CD4-positive, alpha-beta T cell (primary cell): ENCODE measurements at places on chromosomes 7 and 10.

GRCh38 chr10:95422233-95422632 is 131.4 kb upstream of the PDLIM1 start:
- DNase-seq, result no peak

DNA sequence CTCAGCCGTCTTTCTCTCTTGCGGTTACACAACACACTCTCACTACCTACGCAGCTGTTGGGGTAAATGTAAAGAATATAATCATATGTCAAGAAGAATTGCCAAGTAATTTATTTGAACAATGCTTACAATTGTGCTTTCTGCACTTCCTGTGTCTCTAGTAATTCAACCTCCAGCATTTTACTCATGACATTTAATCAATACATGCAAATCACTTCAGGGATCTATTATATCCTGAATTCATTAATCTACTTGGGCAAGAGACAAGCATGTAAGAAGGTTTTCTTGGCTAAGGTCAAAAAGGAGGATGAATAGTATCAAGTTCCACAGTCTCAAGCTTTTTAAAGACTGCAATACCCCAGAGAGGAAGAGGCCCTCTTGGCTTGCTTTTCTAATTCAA is 562.9 kb upstream of the ADARB2 start:
- DNase-seq, result no peak

DNA sequence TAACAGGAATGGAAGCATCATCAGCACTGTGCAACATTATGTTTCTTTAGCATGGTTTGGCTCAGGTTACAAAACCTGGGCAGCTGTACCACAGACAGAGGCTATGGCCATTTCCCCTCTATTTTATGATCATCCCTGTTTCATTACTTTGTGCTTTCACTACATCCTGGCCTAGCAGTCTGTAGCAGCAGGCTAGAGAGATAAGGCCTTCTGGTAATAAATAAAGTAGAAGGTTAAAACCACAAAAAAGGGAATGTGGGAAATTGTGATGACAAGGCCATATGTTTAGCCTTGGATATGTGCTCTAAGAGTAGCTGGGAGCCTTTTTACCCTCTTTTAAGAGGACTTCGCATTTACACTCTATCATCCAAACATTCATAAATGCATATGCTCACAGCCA is 266.2 kb upstream of the PHF14 start:
- DNase-seq, result no peak

- DNase-seq, result peak; percentile 62
Measured at GRCh38 chr7:618539-619367, 99.1 kb upstream of the PDGFA start.

DNA sequence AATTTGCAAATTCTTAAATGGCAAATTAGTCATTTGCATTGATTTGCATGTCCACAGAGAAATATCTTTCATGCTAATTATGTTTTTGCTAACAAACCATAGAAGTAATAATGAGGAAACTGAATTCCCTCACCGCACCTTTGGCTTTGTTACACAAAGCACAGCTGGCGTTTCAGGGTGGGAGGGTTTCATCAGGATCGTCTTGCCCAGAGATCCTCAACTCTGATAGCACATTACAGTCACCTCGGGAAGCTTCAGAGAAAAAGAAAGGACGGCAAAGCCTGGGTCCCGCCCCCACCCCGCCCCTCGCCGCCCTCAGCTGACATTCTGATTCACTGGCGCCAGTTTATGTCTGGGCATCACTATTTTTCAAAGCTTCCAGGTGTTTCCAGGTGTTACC is 119.4 kb downstream of the PTPRN2 start:
- no peak for DNase-seq

GRCh38 chr7:142150356-142150755 is 38.8 kb downstream of the MGAM2 start:
- no peak for DNase-seq

- no peak for DNase-seq
Measured at GRCh38 chr7:121351682-121352081, 22.9 kb downstream of the WNT16 start.

DNA sequence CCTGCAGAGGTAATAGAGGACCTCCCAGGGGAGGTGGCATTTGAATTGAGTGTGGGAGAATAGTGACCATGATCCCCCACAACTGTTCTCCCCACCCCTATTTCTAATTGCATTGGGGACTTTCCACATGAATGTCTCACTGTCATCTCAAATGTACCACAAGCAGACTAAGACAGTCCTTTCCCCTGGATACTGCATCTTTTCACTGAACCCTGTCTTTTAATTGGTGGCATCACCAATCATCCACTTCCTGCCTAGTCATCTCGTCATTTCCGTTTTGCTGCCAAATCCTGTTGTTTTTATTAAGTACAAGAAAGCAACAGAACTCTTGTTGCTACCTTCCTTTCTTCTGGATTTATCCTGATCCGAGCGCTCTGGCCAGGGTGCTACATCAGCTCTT is 120.3 kb downstream of the NRP1 start:
- DNase-seq, result no peak

DNA sequence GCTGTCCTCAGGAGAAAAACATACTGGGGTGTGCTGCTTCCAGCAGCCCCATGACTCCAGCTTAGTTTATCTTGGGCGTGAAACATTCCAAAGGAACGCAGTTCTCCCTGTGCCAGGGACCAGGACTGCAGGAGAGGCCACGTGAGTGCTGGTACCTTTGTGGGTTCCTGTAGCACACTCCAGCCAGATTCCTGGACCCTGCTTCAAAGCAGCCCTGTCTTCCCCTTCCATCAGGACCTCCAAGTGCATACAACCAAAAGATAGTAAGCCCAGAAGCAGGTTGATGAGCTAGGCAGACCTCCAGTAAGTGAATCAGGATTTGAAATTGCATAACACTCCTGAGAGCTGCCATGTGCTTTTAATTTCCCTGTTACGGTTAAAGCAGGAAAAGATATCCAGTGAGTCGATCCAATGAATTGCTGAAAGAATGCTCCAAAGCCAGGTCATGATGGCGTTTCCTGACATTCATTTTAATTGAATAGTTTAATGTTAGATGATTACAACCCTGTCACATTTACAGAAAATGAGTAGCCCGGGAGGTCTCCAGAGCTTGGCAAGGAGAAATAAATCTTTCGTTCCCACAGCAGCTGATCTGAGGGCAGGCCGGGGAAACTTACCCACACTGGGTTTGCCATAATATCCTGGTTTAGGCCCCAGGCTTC is 38.9 kb upstream of the CPXM2 start:
- DNase-seq, result no peak

GRCh38 chr7:121084748-121085336 is 96.3 kb downstream of the CPED1 start:
- DNase-seq, result no peak

DNA sequence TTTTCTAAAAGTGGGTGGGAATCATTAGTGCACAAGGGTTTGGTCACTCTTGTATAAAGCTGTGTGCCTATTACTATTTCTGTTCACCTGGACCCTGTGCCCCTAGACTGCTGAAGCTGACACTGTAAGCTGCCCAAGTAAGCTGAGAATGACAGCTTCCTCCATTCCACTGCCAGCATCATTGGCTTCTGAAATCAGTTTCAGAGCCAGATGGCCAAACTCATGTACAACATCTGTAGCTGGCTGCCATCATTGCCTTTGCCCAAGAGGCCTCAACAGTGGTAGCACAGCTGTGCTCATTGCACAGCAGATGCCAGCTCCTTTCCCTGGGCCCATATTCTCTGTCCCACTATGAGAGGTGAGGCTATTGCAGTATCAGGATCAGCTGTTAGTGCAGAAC is 165.7 kb downstream of the CPEB3 start:
- no peak for DNase-seq

GRCh38 chr7:42406358-42406757 is 169.3 kb upstream of the GLI3 start:
- no peak for DNase-seq

- no peak for DNase-seq
Measured at GRCh38 chr10:11810313-11810766, 12.8 kb upstream of the PROSER2 start.

- no peak for DNase-seq
Measured at GRCh38 chr7:100065452-100066186, 15.9 kb downstream of the ZNF3 start.

- DNase-seq, result no peak
Measured at GRCh38 chr10:70232859-70233108, 445 bp downstream of the PPA1 start.

GRCh38 chr7:45580053-45580872 is 6.1 kb downstream of the ADCY1 start:
- DNase-seq, result no peak

- no peak for DNase-seq
Measured at GRCh38 chr10:100782461-100783244, 37.3 kb downstream of the PAX2 start.

DNA sequence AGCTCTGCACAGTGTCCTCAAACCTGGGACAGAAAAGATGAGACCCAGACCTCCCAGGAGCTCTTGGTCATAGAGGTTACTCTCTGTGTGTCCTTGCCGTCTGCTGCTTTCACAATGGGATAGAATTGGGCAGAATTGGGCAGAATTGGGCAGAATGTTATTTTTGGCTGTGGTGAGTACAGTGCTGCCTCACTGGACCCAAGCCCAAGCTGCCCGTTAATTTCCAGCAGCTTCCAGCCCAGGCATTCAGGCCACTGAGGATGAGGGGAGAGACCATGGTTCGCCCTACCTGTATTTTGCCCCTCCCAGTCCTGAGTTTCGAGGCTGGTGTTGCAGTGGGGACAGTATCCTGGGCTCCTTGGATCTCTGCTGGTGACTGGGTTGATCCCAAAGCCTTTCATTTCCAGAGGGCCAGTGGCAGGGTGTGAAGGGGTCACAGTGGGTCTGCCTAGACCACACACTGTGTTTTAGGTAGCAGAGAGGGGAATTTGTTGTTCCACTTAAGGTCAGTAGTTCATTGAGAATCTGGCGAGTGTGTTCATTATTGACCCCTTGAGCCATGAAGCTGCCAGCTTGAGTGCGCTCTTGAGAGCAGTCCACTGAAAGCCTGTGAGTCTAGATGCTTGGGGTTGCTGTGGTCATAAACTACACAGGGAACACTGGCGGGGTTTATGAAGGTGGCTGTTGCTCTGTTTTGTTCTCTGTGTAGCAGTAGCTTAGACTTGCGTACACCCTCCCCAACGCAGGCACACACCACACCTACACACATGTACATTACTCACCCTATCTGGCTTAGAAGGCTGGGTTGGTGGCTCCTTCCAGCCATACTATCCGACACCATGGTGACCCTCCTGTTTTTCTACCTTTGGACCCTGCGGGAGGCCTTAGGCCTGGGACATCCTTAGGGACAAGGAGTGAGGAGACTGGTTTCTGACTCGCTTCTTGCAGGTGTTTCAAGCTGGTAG is 23.5 kb downstream of the NACAD start:
- DNase-seq, result no peak

- DNase-seq, result no peak
Measured at GRCh38 chr7:101924171-101924570, 106.7 kb downstream of the CUX1 start.

DNA sequence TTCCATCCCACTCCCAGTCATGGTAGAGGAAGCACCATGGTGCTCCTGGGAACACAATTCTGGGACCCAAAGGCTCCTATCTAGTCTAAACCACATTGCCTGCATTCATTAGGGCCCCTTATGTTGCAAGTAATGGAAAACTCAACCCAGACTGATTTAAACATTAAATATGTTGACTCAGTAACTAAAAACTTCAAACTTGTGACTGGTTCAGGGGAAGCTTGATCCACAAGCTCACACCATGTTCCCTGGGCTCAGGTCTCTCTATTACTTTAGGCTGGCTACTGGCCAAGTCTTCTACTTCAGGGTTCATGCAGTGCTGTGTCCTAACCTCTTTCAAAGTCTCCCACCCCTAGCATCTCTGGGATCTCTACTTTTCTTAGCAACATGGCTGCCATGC is 13.1 kb downstream of the WNT16 start:
- DNase-seq, result no peak

- DNase-seq, result no peak
Measured at GRCh38 chr7:91165846-91166230, 98.4 kb upstream of the FZD1 start.

DNA sequence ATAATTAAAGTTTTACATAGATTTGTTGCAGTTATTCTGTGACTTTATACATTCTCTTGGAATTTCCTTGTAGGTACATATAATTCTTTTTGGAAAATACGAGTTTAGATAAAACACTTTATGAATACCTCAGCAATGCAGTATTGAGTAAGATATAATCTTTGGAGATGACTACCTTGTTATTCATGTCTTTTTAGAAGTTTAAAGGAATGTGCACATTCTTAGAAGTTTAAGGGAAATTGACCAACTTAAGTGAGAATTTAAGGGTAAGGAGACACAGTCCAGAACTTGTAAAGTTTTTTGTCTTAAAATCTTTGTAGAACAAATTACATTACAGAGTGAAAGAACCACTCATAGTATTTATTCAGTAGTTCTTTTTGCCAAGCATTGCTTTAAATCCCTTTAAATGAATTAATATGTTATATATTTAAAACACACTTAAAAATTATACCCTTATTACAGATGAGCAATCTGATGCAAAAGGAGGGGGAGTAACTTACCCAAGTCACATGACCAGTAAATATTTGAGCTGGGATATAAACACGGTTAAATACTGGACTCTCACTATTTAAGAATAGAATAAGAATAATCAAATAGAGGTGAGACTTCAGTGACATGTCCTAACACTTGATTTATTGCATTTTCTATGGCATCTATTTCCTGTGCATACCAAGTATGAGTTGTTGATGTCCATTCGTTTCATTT is 139.5 kb upstream of the FERD3L start:
- no peak for DNase-seq

DNA sequence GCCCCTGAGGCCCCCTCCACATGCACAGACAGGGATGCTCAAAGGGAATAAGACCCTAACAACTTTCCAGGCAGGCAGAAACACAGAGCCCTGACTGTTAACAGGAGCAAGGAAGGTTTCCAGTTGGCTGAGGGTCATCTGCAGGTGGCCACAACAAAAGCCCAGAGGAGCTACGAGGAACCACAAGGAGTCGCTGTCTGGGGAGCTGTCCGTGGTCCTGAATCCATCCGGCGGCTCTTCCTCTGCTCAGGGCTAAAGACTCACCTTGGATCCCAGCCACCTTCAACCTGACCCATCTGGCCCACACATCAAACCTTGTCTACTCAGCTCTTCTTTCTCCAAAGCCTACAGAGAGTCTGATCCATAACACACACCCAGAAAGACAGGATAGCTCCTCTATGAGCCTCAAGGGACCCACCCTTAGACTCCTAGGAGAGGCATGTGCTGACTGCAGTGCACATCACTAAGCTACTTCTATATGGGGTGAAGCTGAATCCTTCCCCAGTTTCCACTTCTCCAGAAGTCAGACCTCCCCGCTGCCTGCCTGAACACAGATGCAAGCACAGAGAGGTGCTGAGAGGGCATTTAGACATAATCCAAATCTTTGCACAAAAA is 104.0 kb downstream of the SLIT1 start:
- peak; percentile 30 for DNase-seq

DNA sequence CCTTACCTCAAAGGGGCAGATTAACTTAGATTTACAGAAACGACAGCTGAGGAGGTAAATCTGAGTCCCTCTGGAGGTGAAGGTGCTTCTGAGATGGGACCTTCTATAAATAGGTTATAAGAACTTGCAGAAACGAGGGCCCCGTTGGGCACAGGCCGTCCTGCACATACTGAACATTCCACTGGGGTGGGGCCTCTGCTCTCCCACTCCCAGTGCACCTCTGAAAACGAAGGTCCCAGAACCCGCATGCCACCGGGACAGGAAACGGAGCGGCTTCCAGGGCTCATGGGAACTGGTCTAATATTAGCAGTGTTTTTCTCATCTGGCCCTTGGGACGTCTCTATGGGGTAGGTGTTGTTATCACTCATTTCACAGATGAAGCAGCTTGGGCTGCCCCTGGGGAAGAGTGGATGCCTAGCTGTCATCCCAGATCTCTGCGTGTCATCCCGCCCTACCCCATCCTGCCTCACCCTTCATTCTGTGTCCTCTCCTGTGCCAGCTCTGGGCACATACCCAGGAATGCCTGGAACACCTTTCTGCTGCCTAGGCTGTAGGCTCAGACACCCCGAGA is 19.6 kb downstream of the C10orf62 start:
- DNase-seq, result no peak

GRCh38 chr10:114334301-114334700 is 70.0 kb downstream of the AFAP1L2 start:
- DNase-seq, result no peak
